ENCODE measurements at places on chromosomes 3 and 15.

DNA sequence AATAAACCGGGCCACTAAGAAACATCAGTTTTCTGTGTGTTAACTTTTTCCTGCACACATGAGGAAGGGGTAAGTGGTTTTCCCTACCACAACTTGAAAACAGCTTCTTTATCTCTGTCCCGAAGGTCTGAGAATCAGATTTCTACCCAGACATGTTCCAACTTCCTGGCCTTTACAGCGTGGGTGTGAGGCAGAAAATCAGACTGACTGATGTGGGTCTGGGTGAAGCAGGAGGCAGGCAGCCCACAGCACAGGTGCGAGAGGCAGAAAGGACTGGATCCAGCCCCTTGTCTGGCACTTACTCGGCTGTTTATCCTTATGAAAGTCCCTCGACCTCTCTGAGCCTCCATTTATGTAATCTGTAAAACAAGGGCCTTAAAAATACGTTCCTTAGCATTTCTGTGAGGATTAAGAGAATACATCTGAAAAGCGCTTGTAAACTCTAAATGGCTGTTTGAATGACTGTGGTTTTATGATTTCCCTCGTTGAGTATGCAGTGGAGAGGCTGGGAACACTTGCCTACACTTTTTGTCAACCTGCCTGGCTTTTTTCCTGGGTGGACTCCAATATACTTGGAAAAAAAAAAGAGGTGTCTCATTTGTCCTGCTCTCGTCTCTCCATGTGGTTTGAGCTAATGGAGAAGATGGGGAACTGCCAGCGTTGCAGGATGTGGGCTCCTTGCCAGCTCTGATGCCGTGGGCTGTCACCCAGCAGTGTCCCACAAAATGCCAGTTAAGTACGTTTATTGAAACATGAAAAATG, 3.1 kb downstream of the AGBL1 start:
- no peak for DNase-seq

DNA sequence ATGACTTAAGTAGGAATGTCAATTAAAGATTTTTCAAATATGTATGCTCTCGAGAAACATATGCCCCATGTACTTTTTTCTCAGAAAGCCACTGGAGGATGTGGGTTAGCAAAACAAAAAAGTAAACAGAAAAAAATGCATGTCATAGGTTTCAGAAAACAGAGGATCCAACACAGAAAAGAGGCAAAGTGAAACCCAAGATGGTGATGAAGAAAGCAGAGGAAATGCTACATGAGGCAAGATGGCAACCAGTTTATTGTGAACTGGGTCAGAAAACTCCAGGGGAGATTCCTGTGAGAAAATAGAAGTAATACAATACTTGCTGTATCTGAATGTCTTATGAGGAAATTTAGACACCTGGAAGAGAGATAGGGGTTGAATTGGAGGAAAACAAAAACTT, 30.8 kb upstream of the EOMES start:
- no peak for DNase-seq

GRCh38 chr3:43879166-43879565, 188.4 kb downstream of the ABHD5 start:
- DNase-seq, result no peak

GRCh38 chr15:100111125-100112060, 230.4 kb downstream of the ADAMTS17 start:
- DNase-seq, result peak; percentile 72

GRCh38 chr3:45043728-45044299, 17.7 kb downstream of the CLEC3B start:
- DNase-seq, result peak; percentile 74

DNA sequence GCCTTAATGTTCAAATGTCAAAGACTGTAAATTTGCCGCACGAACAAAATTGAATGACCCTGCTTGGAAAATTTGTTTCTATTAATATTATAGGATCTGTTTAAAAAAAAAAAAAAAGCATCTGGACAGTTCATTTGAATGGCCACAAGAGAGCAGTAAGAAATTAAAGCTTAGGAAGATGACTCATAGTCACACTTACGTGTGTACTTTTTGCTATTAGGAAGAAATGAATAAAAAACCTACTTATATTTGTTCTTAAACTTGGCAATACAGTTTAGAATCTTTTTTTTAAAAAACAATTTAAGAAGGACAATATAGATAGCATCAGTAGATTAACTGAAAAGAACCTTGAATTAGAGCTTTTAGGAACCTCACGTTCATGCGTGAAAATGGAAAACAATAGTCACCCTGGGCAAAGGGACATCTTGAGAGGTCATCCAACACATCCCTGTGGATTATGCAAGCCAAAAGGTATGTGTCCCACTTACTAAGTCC, 621.8 kb downstream of the MECOM start:
- DNase-seq, result peak; percentile 62

DNA sequence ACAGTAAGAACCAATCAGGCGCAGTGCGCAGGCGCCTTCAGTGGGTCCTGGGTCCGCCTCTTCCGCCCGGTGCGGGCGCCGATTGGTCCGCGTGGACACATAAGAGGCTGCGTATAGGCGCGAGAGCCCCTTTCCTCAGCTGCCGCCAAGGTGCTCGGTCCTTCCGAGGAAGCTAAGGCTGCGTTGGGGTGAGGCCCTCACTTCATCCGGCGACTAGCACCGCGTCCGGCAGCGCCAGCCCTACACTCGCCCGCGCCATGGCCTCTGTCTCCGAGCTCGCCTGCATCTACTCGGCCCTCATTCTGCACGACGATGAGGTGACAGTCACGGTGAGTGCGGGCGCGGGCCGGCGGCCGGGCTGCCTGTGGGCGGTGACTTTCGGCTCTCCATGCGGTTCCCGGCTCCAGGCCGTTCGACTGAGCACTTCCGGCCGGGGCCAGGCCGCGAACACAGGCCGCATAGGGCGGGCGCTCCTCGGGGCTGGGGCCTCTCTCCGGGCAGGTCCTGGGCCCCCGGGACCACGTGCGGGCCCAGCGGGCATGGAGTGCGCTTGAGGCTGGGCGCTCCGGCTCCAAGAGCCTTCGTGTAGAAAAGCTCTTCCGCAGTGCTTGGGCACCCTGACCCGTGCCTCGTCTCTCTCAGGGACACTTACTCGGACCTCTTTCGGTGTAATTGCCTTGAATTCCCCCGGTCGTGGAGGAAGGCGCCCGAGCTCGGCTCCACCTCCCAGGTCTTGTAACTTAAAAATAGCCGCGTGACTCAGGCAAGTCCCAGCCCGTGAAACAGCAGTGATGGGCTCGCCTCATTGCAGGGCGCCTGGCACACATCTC, at the start of gene RPLP1:
Gene RPLP1, plus strand, starts transcription at position 127 of the 830 bp plus-strand sequence. Its CDS starts 131 bp downstream, at position 258.
- DNase-seq, result peak; percentile 95

GRCh38 chr3:197505796-197506548, 49.8 kb downstream of the BDH1 start:
- DNase-seq, result no peak

GRCh38 chr3:191339316-191339917, 9.1 kb upstream of the UTS2B start:
- DNase-seq, result no peak

DNA sequence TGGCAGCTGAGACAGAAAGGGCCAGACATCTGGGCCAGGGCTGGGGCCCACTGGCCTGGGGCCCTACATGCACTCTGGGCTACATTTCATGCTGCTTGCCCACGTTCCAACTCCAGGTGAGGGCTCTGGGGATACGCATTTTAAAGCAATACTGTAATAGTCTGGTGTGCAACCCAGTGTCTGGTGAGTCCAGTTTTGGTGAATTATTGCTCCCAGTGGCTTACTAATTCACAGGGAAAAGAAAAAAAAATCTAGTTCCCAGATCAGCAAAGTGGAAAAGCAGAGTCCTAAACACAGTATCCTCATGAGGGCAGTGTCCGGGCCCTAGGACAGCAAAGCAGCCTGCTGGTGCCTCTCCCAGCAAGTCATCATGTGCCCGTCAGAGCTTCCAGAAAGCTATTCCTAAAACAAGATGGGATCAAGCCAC, 82.4 kb downstream of the CCNL1 start:
- DNase-seq, result no peak

DNA sequence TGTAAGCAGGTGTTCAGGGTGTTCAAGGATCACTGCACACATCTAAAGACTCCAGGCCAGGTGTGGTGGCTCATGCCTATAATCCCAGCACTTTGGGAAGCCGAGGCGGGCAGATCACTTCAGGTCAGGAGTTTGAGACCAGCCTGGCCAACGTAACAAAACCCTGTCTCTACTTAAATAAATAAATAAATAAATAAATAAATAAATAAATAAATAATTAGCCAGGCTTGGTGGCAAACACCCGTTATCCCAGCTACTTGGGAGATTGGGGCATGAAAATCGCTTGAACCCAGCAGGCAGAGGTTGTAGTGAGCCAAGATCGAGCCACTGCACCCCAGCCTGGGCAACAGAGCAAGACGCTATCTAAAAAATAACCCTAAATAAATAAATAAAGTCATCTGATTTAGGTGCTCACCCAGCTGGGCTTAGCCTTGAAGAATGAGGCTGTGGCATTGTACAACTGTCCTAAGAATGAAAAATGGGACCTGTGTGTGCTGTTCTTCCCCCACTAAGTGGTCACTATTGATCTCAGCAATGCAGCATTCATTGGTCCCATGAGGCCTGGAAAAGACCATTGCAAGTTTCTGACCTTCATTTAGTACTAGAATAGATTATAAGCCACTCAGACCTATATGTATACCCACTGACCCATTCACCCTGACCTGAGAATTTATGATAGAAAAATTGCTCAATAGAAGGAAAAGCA, 82.8 kb upstream of the ABHD17C start:
- no peak for DNase-seq

- no peak for DNase-seq
Measured at GRCh38 chr15:91400481-91400880, 300.4 kb downstream of the SV2B start.

DNA sequence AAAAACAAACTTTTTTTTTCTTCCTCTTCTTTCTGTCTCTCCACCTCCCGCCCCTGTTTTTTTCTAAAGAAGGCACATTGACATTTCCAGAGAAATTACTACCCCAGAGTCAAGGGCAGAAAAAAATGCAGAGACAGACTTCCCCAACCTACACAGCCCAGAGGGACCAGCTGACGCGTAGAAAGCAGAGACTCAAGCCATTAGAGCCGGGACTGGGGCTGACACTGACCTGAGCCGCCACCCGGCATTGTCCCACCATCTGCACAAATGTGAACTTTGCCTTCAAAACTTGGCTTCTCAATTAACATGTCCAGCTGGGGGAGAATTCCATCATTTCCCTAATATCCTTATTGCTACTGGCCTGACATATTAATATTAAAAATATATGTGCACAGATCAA, 385.6 kb downstream of the NR2F2 start:
- DNase-seq, result no peak

DNA sequence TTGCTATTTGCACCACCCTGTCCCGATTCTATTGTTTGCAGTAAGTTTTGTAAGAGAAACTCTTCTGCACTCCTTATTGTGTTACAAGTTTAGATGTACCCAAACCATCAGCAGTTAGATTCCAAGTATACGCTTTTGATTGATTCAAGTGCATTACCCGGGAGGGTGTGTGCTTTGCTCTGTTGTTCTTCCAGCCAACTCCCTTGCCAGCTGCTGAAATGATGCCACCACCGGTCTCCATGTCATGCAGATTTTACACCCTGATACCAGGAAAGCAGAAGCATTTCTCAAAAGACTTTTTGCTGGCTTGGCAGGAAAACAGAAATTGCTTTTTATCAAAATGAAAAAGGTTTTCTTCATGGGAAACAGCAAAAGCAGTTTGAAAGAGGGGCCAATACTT, 1006.6 kb upstream of the CFAP20DC start:
- DNase-seq, result no peak

DNA sequence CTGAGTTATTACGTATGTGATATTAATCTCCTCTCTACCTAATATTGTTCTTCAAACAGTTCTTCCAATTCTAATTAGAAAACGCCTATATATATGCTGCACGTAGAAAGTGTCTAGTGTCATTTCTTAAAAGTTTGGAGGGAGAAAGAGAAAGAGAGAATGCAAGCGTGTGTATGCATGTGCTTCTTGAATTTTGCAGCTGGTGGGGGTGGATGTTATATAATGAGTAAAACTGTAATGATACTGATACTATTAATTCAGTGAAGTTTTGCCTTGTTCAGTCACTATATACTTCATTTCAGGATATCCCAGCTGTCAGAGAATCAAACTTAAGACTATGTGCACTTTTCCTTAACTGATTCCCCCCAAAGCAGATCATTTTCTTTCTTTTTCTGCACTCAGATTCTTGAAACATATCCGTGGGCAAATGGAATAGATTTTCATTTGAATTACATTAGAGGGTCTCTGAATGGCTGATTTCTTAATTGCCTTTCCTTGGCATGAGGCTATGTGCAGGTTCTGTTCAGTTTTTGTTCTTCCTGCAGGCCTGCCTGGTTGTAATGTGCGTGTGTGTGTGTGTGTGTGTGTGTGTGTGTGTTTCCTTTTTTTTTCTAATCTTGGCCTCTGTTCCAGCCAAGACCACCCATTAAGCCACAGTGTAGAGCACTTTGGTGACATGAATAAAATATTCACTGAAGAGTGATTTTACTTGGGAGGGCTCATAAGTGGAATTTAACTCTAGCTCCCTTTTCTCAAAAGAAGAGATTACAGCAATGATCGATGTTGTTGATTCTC, 617.5 kb downstream of the RBMS3 start:
- peak; percentile 59 for DNase-seq

GRCh38 chr3:161266731-161267150, 45.6 kb downstream of the NMD3 start:
- no peak for DNase-seq

DNA sequence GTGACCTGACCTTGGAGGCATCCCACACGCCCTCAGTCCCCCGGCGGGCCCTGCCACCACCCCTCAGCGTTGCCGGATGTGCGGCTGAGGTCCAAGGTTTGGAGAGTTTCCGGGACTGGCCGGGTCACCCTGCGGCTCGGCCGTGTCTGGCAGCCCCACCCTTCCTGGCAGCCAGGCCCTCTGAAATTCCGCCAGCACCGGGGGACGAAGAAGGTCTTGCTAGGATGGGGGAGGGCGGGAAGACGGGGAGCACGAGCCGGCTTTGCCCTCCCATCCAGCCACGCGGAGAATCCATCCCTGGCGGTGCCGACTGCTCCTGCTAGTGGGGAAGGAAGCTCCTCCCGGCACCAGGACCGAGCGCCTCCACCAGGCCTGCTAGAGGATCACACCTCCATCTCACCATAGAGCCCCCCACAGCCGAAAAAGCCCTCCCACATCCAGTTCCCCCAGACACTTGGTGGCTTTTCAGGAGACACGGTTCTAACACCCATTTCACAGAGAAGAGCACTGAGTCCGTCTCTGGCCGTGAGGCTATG, 81.5 kb downstream of the CPN2 start:
- DNase-seq, result no peak

GRCh38 chr3:14915636-14916222, 31.7 kb upstream of the NR2C2 start:
- DNase-seq, result no peak

DNA sequence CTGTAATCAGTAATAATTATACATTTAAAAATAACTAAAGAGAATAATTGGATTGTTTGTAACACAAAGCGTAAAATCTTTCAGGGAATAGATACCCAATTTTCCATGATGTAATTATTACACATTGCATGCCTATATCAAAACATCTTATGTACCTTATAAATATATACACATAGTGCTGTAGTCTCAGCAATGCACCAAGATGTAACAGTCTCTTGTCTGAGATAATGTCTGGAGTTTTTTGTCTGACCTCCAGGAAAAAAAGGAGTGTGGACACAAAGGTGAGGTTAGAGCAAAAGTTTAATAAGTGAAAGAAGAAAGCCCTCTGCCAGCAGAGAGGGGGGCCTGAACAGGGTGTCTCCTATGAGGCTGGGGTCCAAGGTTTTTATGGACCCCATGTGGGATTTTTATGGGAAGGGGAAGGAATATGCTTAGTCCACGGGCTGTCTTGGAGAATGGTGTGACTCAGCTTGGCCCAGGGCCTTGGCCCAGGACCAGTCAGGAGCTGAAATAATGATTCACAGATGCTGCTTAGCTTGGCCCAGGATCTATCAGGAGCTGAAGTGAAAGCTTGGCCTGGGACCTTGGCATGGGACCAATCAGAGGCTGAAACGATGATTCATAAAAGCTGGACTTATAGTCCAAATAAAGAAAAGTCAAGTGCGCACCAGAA, 545.0 kb downstream of the ZPLD1 start:
- peak; percentile 64 for DNase-seq

Data from SJSA1 (cell line).